ENCODE measurements at places on chromosomes 6 and 20.

- no peak for DNase-seq
These were observed 229.4 kb downstream of the ALDH8A1 start for GRCh38 chr6:134720353-134721059.

- no peak for DNase-seq
These were observed at the start of gene KIF13A for GRCh38 chr6:17987447-17987696. TSS of gene KIF13A (minus strand) at chr6:17987635. CDS start at chr6:17987463, 172 bp downstream.

DNA sequence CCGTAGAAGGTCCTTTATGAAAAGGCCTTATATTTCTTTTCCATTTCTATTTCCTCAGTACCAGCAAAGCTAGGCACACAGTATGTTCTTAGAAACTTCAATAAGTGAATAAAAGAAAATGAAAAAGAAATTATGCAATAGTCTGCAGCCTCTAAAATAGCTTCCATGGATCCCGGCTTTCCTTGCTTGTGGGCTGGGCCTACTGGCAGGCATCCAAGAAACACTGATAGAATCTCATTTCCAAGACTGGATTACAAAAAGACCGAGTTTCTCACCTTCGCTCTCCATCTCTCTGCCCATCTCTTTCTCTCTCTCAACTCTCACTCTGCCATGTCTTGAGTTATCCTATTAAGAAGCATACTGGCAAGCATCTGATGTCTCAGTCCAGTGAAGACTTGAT is 187.5 kb upstream of the FKBP1C start:
- DNase-seq: no peak

- DNase-seq: no peak
These were observed 48.1 kb downstream of the HLA-DPB1 start for GRCh38 chr6:33123732-33124524.

DNA sequence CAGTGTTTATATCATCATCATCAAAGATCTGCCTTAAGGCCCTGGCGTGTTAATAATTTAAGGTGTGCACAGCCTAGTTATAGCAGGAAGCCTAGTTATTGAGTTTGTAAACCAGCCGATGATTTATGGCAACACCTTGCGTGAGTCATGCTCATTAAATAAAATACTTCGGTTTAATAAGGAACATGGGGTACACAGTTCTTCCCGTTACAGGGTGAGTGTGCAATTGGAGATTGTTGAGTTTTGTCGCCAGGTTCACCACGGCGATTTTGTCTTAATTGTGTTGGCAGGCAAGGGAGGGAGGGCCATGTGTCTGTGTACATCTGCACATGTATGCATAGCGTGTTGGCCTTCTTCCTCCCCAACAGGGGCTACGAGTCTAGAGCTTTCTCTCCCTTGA is 104.0 kb downstream of the TFAP2A start:
- no peak for DNase-seq

- DNase-seq: no peak
These were observed 1784.9 kb upstream of the DEFB115 start for GRCh38 chr20:29472606-29473005.

DNA sequence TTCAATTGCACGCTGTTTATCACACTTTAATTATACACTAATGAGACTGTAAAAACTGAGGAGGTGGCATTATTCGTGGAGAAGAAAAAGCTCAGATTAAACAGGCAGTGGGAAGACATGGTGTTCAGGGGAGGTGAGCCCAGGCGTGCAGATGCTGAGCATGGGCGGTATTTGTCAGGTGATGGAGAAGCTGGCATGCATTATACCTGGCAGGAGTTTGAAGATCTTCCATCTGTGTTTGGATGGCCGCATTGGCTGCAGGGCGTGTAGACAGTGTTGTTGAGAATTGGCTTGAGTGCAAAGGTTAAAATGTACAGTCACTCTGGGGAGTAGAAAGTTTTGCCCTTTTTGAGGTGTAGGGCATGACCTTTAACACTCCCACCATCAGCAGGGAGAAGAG is 213.8 kb downstream of the ERMARD start:
- DNase-seq: no peak

- DNase-seq: no peak
These were observed 756.1 kb upstream of the EPHA7 start for GRCh38 chr6:94175465-94175864.

- no peak for DNase-seq
These were observed 75.2 kb downstream of the MAP3K5 start for GRCh38 chr6:136716917-136717715.

DNA sequence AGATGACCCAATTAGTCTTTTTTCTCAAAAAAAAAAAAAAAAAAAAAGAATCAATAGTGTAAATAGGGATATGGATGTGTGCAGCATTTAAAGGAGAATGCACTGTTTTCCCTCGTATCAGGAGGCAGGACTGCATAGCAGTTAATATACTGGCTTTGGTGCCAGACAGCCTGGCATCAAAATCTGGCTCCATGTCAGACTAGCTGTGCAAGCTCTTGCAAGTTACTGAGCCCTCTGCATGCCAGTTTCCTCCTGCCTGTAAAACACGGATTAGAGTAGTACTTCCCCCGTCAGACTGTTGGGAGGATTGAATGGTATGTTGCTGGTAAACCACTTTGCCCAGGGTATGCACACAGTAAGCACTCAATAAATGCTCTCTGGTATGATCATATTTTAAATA is 594.2 kb upstream of the CHD6 start:
- DNase-seq: no peak

GRCh38 chr6:21999012-21999528 is 297.8 kb downstream of the PRL start:
- DNase-seq: no peak

GRCh38 chr6:43724914-43725642 is 37.5 kb upstream of the MRPS18A start:
- no peak for DNase-seq

- no peak for DNase-seq
These were observed 213.4 kb downstream of the PACRG start for GRCh38 chr6:162941128-162941527.

DNA sequence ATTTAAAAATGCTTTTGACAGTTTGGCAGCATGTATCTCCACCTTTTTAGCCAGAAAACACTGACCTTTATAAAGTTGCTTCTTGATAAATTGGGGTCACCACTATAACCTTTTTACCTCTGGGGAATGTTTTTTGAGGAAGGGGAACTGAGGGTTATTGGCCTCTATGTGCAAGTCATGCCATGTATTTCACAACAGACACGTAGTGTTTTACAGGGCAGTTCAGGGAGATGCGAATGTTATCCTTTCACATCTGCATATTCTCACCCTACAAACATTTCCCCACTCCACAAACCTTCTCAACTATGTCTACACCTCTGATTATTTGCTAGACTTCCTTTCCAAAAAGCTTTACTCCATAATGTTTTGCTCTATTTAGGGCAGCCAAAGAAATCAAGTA is 17.0 kb upstream of the SLA2 start:
- no peak for DNase-seq

DNA sequence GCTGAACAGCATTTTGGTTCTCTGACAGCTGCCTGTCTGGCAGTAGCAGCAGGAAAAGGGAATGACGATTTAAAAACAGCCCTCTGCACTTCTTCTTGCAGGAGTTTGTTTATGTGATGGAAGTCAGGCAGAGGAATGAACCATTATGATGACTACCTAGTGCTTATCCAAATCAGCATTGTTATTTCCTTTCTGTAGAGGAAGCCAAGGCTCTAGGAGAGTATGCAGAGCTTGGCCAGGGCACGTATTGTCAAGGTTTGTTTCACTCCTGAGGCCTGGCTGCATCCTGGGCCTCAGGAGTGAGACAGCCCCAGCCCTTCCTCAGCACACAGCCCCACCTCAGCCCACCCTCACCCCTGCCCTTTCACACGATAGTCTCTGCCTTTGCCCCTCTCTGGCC is 68.5 kb downstream of the FAM229B start:
- no peak for DNase-seq

GRCh38 chr20:34970193-34970840 is 14.6 kb downstream of the MYH7B start:
- DNase-seq: no peak

GRCh38 chr6:96651816-96652215 is 88.9 kb downstream of the FHL5 start:
- DNase-seq: no peak

GRCh38 chr6:135576055-135576454 is 78.5 kb upstream of the AHI1 start:
- DNase-seq: no peak

DNA sequence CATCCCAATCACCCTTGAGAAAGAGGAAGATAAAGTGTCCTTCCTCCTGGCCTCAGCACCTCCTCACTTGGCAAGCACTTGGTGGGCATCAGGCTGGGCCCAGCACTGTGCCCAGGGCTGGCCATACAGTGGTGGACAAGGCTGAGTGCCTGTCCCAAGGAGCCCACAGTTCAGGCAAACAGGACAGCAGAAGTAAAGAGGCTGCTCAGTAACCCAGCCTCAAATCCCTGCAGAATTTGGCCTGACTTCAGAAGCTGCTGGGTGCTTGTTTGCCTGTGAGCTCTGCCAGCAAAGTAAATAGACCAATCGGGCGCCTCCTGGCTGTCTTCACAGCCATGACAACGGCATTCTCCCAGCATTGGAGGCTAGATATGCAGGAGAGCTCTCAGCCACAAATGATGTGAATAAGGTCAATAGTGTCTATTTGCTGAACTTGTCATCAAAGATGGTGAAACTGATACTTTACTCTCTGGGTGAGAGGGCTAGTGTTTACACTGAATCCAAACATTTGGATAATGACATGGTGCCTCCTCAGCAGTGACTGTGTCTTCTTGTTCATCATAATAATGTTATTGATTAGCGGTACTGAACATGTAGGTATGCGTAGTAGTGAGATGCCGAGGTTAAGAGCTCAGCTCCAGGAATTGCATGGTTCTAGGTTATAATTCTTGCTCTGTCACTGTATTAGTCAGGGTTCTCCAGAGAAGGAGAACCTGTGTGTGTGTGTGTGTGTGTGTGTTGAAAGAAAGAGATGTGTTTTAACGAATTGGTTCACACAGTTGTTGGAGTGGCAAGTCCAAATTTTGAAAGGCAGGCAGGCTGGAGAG is 36.9 kb upstream of the FANCE start:
- DNase-seq: no peak
